NCI-H524 (cell line): ENCODE measurements at places on chromosomes 5 and 9.
A peak's percentile ranks its signal among the peaks of the same experiment; 100 is the strongest.

- no peak for DNase-seq
Measured at GRCh38 chr5:103260951-103261350, 2.4 kb downstream of the MACIR start.

DNA sequence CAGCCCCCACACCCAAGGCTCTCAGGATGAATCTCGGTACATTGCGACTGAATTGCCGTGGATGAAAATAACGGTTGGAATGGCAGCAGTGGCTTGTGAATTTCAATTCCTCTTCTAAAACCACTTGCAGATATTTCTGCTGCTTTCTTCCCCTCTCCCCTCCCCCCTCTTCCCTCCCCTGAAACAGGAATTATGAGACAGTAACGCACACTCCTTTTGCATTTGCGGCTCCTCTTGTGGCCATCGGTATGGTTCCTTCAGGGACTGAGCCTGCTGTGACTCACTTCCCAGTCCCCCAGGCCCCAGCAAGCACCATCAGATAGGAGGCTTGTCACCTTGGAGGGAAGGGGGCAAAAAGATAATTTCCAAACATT, 9.7 kb downstream of the DCANP1 start:
- no peak for DNase-seq

DNA sequence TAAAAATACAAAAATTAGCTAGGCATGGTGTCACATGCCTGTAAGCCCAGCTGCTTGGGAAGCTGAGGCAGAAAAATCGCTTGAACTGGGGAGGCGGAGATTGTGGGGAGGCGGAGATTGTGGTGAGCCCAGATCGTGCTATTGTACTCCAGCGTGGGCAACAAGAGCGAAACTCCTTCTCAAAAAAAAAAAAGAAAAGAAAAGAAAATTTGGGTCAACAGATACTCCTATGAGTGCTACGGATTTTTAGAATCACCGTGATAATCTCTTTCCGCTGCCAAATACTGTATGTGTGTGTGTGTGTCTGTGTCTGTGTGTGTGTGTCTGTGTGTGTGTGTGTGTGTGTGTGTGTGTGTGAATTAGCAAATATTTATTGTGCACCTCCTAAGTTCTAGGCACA, 64.4 kb downstream of the ARRDC3 start:
- no peak for DNase-seq

DNA sequence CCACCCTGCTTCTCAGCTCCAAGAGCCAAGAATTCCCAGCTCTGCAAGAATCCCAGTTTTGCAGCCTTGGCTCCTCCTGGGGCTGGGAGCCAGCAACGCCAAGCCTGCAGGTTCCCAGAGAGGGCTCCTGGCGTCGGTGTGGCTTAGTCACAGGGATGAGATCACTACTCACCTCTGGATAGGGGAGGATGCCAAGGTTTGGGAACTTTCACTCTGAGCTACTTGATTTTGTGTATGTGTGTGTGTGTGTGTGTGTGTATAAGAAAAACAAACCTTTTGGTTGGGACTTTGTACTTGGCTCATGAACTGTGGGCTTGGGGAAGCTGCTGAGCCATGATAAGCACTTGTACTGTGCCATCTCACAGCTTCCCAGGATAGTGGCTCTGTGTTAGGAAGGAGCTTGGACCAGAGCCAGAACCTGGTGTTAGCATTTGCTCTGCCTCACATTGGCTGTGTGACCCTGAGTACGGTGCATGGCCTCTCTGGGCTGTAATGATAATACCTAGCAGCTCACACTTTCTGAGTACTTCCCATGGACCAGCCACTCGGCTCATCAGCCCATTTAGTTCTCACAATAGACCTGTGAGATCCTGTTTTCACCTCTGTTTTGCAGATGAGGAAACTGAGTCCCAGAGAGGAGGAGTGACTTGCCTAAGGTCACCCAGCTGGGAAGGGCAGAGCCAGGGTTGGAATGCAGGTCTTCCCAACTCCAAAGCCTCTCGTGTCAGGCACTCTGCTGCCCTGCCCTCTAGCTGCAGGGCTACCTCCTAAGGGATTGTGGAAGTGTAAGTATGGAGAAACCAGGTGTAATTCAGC, 41.4 kb upstream of the DAB2IP start:
- DNase-seq: no peak

GRCh38 chr5:164593982-164594381, 1088.6 kb downstream of the MAT2B start:
- DNase-seq: peak; percentile 39

GRCh38 chr9:76926324-76926741, 20.4 kb upstream of the PRUNE2 start:
- no peak for DNase-seq

- no peak for DNase-seq
Measured at GRCh38 chr5:140321796-140322195, 18.9 kb upstream of the PFDN1 start.

- no peak for DNase-seq
Measured at GRCh38 chr5:36363101-36363500, 61.4 kb upstream of the RANBP3L start.
